ENCODE measurements at places on chromosomes 7 and 10.
A peak's percentile ranks its signal among the peaks of the same experiment; 100 is the strongest.

DNA sequence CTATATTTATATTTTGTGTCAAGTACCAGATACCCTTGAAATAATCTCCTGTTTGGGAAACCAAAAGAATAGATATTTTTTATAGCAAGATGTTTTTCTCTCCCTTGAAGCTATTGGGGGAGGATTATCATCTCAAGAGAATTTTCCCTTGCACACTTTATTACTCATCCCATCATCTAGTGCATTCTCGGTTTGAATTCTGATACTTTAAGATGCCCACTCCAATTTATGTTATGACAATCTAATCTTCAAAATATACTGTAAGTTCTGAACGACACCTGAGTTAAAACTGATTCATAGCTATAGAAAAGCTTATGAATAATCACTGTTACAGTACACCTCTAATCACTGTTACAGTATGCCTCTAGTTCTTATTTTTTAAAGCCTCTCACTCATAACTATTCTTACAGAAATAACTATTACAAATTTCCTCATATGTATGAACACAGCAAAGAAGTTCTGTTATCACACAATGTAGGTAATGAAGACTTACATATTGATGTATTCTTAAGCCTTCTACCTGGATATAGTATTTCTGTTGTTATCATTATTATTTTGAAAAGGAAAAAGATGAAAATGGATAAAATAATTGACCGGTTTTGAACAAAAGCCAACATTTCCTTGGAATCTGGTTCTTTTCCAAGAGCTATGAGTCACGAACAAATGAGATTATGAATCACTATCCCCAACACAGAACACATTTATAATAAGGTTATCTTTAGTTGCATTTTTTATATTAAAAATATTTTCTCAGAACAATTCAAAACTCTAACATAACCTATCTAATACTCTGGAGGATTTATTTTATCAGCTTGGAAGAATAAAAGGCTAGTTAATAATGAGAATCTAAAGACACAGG is 72.3 kb upstream of the FAM13C start:
- no peak for DNase-seq

- DNase-seq = no peak
Observed at GRCh38 chr10:14394179-14394578, 63.5 kb upstream of the FRMD4A start.

- DNase-seq = no peak
Observed at GRCh38 chr10:28744069-28744768, 66.9 kb downstream of the BAMBI start.

DNA sequence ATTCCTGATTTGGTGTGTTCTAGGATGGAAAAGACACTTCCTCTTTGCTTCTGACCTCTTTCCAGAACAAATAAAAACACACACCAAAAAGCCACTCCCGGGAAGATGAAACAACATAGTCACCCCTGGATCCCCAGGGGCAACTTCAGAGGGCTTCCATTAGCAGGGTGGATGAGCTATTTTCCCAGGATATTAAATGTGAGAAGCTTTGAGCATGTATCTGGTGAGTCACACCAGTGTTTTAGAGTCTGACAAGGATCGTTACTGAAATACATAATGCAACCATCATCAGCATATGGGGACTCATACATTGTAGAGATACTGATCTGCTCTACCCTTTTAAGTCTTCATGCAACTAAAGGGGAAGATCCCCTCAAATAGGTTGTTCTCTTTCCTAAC is 115.5 kb upstream of the ZNF438 start:
- no peak for DNase-seq

- DNase-seq = no peak
Observed at GRCh38 chr7:7157887-7158271, 24.5 kb upstream of the C1GALT1 start.

- no peak for DNase-seq
Observed at GRCh38 chr7:6271060-6271658, 1.3 kb downstream of the CYTH3 start.

DNA sequence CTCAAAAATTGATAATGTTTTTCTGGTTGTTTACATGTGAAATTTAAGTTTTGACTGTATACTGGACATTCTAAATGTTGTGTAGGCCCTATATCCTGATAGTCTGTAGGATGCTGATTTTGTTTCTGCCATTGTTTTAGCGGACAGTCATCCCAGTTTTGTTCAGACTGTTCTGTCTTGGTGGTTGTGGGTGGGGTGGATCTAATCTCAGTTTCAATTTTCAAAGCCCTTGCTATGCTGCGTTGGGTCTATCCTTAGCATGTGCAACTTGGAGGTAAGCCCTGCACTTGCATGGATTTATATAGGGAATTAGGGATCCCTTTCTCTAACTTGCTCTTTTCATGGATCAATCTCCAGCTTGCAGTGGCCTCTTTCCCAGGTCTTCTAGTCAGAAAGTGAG is 19.1 kb downstream of the DBF4 start:
- DNase-seq = no peak

GRCh38 chr10:21296575-21297355 is 228.7 kb downstream of the SKIDA1 start:
- DNase-seq = no peak

GRCh38 chr7:20191391-20191869 is 25.8 kb downstream of the MACC1 start:
- no peak for DNase-seq

GRCh38 chr10:110398419-110399105 is 93.8 kb upstream of the SMNDC1 start:
- no peak for DNase-seq

DNA sequence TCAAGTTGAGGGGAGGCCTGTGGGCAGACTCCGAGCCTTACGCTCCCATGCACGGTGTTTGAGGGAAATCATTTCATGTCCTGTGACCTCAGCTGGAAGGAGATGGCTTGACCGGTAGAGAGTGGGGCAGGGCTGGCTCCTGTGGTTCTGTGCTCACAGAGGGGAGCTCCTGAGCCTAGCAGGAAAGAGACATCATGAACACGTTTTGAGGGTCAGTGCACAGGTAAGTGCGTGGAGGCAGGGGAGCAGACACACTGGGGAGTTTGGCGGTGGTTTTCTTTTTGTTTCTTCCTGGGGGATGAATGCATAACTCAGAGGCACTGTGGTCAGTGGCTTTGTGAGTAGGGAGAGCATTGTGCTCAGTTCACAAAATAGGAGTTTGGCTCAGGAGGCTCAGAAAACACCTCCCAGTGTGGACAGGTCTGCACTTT is 22.5 kb downstream of the ADCY1 start:
- DNase-seq = no peak

DNA sequence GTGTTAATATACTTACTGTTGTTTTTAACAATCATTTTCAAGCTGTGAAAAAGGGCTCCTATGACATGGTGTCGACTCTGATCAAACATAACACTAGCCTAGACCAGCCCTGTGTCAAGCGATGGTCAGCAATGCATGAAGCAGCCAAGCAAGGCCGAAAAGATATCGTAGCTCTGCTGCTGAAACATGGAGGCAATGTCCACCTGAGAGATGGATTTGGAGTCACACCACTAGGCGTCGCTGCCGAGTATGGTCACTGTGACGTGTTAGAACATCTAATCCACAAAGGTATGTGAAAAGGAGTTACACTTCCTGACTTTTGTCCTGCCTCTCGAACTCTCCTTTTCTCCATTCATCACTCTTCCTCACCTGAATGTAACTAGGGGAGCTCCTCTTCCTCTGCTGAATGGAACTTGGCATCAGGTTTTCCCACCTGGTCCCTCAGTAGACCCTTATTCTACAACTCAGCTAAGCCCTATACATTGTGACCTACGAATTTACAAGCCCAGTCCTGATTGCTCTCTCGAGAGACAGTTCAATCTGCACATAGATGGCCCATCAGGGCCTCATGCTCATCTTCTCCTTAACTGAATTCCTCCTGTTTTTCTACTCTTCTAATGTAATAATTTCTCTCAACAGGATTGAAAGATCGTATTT is 23.0 kb downstream of the ASB15 start:
- DNase-seq = peak; percentile 29

DNA sequence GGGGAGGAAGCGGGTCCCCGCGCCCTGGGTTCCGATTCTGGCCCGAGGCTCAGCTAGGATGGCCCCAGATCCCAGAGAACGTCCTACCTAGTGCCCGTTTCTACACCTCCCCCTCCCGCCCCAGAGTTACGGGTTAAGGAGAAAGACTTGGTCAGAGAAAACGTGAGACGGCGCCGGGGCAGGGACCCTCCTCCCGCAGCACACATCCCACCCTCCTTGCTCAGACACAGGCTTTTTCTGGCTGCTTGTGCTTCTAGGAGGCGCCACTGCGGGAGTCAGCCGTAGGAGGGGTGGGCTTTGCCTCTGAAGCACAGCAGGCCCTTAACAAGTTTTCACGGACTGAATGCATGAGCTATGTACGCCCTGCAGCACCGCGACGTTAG is 104.9 kb upstream of the LEP start:
- no peak for DNase-seq

DNA sequence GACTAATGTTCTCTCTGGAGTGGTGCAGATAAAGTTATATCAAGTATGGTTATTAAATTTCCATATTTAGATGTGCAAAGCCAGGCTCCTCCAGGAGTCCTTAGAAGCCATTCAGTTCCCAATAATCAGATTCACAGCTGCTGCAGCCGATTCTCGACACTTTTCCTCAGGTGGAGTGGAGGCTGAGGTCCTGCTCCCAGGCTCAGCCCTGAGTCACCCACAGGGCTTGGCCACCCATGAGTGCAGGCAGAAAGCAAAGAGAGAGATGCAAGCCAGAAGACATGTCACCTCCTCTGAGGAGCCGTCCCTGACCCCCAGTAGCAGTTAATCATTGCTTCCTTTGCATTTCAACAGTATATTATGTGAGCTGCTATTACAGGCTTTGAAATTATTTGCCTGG is 36.3 kb upstream of the NANOS1 start:
- DNase-seq = no peak

- no peak for DNase-seq
Observed at GRCh38 chr10:129157185-129157584, 309.9 kb upstream of the MGMT start.

DNA sequence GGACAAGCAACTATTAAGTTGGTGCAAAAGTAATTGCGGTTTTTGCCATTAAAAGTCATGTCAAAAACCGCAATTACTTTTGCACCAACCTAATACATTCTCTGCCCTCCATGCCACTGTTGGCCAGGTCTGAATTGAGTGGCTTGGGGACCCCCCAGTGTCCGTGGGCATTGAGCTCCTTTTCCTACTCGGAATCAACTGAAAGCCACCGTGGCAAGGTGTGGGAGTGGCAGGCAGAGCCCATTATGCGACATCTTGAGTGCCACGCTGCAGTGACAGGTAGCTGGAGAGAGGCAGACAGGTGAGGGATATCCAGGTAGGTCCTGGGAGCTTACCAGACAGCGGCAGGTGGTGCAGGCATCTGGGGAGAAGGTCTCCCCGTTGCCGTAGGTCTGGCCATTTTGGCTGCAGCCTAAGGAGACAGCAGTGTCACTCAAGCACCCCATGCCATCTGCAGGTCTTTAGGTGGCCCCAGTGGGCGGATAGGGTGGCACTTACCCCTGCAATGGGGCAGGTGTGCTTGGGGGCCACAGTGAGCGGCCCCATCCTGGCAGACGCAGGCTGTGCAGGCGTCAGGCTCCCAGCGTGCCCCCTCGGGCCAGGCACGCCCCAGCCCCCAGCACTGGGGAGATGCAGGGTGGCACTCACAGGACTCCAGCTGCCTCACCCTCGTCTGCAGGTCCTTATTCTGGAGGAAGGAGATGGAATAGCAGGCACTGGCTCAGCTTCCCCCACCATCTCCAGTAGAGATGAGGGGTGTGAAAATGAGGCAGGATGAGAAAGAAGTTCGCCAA is 3.5 kb downstream of the KCP start:
- no peak for DNase-seq

- DNase-seq = no peak
Observed at GRCh38 chr10:103839872-103840739, 15.3 kb downstream of the SH3PXD2A start.

GRCh38 chr7:64667311-64667710 is 1.4 kb downstream of the ZNF107 start:
- DNase-seq = no peak

DNA sequence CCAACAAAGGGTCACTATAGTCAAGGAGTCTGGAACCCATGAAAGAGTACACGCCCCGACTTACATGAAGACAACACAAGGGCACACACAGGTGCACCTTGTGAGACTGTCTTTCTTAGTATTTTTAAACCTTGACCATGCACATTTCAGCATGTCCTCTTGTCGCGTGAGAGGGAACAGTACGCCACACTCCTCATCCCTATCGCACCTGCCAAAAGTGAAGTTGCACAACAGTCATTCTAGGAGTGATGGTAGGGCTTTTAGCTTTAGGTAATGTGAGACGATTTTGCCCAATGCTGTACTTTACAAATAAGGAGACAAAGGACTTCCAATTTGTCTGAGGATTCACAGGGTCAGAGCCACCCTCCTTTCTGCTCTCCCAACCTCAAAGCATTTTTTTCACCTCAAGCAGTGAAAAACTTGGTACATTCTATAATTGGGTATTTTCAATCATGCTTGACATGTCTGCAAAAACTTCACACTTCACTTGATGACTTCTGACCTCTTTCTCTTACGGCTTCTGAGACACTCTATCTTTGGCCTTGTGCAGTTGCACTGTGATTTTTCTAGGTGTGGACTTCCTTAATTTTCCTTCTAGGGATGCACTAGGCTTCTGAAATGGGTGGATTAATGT is 173.9 kb upstream of the GRB10 start:
- no peak for DNase-seq

- no peak for DNase-seq
Observed at GRCh38 chr10:104479906-104480593, 126.4 kb downstream of the CFAP58 start.

DNA sequence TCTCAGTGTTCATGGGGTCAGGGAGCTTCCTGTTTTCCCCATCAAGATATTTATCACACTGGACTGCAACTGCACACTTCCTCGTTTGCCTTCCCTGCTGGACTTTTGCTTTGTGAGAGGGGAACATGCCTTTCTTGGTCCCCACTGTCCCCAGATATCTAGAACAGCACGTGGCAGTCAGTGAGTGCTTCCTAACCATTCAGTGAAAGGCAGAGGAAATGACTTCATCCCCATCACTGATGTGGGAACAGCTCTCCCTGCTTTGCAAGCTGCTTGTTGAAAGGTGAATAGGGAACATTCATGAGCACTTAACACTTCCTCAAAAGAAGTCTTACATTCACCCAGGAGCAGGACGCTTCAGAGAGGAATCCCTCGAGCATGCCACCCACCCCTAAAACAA is 135.4 kb downstream of the MYOF start:
- no peak for DNase-seq

DNA sequence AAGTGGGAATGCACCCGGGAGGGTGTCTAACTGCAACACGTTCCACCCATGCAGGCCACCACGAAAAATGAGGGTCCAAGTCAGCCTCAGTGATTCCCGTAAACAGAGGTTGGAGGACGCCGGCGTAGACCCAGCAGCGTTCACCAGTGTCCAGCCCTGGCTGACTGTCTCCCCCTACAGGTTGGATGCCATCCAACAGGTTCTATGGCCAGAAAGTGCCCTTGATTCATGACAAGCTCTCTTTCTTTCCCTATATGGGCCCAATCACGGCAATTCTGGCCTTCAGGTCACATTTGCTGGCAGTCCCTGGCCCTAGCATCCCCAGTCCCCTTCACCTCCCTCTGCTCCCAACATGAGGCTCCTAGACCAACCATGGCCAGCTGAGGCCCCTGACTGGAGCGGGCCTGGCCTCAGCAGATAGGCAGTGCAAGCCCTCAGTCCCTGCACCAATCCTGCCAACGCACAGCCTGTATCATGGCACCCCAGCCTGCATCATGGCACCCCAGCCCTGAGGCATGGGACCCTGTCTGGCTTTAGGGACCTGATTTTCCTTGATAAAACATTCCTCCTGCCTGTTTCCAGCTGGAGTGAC is 227.4 kb downstream of the GRID1 start:
- no peak for DNase-seq

Data from stimulated activated CD4-positive, alpha-beta T cell treated with anti-CD3 and anti-CD28 coated beads, TNF-alpha, amount 100 ng/mL, for 24 hours (primary cell).